SJSA1 (cell line): ENCODE measurements at places on chromosomes 11 and 22.

GRCh38 chr22:40204321-40205116, 26.8 kb downstream of the TNRC6B start:
- DNase-seq = peak; percentile 70

GRCh38 chr22:25509374-25509791, 55.1 kb upstream of the GRK3 start:
- no peak for DNase-seq

- no peak for DNase-seq
Observed at GRCh38 chr11:43511959-43512358, 153.2 kb downstream of the TTC17 start.

DNA sequence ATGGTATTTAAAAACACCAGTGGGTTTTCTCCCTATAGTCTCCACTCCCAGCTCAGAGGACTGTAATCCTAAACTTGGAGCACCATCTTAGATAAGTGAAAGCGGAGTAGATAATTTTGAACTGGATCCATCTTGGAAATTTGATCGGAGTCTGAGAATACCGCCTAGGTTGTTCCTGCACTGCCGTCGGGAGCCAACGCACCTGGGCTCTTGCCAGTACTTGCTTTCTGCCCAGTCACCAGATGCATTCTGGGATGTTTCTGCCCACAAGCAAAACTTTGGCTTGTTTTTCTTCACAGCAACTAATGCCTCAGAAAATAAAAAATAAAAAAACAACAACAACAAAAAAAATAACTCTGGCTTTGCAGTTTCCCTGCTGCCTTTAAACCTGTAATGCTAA, 113.0 kb upstream of the MTMR2 start:
- DNase-seq = no peak
